Hypothalamus (tissue), 51 donors: ENCODE measurements at places on chromosomes 2 and 18.

- no peak for DNase-seq
Measured at GRCh38 chr18:79606621-79607331, 72.8 kb upstream of the CTDP1 start.

GRCh38 chr2:113886479-113887008 is 3.3 kb upstream of the ACTR3 start:
- DNase-seq, result no peak

DNA sequence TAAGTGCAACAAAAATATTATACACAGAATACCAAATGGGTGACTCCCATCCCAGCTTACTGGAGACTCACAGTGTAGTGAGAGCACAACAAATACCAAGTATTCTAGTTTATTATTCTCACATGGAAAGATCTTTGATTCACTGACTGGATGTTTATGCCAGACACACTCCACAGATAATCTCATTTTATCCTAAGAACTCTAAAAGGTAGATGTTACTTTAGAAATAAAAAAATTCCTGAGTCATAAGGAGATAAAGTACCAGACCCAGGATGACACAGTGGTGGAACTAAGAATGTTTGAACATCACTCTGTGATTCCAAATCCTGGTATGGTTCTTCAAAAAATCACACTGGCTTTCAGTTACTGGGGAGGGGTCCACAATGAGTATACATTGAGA is 136.2 kb downstream of the CDH2 start:
- no peak for DNase-seq

GRCh38 chr2:128545085-128545484 is 226.4 kb upstream of the HS6ST1 start:
- DNase-seq, result no peak

- DNase-seq, result no peak
Measured at GRCh38 chr18:54580202-54580729, 10.8 kb upstream of the DYNAP start.

- DNase-seq, result no peak
Measured at GRCh38 chr2:126889071-126889470, 9.6 kb upstream of the TEX51 start.

GRCh38 chr2:99380376-99381010 is 43.3 kb downstream of the EIF5B start:
- no peak for DNase-seq

DNA sequence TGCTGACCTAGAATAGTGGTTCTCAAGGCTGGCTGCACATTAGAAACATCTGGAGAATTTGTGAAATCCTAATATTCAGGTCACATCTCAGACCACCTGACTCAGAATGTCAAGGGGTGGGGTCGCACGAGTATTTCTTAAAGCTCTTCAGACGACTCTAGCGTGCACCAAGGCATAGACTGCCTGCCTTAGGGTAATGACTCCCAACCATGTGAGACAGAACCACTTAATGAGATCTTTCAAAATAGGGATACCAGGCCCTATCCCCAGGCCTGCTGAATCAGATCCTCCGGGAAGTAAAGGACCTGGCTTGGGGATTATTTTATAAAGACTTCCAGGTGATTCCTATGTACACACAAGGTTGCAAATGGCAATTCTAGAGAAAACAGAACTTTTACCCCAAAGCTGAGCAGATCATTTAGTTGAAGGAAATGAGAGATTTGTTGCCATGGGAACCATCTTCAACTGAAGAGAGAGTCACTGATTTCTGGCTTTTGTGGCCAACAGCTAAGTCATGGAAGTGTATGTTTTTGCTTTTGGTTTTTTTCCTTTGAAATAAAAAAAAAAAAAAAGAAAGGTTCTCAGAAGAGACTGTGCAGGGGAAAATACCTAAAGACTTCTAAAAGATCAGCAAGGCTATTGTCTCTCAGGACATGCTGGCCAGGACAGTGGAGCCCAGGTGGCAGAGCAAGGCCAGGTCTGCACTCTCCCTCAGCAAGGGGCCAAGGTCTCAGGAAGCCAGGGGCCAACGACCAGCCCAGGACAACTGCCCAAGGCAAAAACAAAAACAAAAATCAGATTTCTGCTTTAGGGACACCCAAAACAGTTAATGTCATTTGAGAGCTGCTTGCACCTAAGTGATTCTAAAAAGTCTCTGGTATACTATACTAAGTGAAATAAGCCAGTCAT is 15.3 kb upstream of the LOXHD1 start:
- DNase-seq, result no peak

DNA sequence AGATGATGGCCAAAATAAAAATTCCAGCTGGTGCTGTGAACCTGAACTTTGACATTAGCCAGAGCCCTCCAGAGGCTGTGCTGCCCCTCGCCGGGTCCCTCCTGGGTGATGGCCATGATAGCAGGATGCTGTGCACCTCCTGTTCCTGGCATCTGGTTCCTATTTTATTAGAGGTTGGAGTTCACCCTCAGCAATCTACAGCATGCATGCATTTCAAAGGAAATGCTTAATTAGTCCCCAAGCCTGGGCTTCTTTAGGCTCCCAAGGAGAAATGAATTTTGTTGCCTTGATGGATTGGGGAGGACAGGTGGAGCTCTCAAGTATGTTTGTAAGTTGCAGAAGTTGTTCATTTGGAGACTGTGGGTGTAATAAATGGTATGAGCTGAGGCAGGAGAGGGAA is 166.9 kb downstream of the GLI2 start:
- no peak for DNase-seq

DNA sequence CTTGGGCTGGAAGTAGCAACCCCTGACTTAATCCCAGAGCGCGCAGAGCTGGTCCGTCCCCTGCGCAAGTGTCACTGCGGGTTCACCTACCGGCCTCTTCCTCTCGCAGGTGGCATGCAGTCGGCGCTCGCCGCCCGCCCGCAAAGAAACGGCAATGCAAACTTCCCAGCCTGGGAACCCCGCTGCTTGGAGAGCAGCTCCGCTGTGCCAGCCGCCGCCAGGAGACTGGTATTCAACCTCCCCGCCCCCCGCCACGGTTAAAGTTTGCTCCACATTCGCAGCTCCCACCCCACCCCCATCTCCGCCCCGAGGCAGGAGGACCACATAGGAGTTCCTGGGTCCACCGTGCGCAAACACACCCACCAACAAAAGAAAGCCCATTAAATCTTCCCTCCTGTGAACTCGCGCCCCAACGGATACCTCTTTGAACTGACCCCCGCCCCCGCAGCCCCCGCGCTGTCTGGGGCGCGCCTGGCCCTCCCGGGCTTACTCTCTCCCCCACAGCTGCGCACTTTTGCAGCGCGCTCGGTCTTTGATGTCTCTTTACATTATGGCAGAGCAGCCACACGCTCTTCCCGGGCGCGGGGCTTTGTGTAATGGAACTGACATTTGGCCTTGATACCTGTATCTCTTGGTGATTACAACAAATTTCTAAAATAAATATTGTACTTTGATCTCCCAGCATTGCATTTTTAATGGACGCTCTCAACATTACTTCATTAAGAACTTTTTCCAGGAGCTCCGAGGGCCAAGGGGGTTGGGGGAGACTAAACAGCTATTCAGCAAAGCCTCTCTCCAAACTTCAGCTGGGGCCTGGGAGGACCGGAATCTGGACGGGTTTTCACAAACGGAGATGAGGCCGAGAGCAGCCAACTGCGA is 3.1 kb upstream of the SP5 start:
- no peak for DNase-seq

DNA sequence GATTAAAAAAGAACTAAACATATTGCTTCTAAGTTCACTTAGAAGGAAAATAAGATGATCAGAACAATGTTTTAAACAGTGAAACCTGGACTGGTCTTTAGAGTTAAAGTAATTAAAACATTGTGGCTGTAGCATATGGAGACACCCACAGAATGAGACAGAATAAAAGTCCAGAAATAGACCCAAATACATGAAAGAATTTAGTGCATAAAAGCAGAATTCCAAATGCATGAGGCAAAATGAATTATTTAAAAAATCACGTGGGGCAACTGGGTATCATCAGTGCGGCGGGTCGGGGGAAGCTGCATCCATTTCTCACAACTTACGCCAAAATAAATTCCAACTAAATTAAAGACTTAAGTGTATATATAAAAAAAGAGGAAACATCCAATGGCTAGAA is 12.1 kb downstream of the RNF149 start:
- DNase-seq, result no peak

GRCh38 chr18:3703732-3704176 is 253.8 kb downstream of the TGIF1 start:
- no peak for DNase-seq

DNA sequence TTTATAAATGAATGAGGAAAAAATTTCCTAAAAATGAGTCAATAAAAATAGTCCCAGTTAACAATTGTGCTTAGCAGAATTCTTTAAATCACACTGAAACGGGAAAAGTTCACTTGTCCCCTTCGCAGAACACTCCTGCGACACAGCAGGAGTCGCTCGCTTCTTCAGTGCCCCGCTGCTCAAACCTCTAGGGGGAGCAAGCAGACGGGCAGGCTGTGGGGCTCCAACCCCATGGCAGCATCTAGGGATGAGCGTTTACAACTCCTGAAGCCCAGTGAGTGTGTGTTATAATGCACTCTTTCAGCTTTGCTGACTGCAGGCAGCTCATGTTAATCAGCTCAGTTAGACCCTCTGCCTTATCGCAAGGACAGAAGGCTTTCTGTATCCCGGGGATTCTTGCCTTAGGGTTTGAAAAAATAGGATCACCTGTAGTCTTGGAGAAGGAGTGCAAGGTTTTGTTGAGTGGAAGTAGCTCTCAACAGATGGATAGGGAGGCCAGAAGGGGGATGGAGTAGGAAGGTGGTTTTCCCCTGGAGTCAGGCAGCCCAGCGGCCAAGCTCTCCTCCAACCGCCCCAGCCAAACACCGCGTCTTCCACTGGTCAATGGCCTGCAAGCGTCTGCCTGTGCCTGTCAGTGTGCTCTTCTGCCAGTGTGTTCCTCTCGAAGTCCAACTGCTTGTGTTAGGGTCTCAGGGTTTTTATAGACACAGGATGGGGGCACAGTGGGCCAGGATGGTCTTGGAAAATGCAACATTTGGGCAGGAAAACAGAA is 1977.7 kb upstream of the LRRTM1 start:
- no peak for DNase-seq

DNA sequence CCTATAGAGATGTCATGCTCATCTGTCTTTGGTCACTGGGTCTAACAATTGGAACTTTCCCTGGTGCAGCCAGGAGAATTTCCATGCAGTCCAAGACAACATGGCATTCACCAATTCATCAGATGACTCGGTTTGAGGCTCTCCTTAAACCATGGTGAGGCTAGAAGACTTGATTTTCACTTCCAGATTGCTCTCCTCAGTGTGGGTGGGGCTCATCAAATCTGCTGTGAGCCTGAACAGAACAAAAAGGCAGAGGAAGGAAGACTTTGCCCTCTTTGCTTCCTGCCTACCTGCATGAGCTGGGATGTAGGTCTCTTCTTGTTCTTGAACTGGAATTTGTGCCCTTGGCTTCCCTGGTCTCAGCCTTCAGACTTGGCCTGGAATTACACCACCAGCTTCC is 203.4 kb upstream of the TRIB2 start:
- DNase-seq, result no peak

DNA sequence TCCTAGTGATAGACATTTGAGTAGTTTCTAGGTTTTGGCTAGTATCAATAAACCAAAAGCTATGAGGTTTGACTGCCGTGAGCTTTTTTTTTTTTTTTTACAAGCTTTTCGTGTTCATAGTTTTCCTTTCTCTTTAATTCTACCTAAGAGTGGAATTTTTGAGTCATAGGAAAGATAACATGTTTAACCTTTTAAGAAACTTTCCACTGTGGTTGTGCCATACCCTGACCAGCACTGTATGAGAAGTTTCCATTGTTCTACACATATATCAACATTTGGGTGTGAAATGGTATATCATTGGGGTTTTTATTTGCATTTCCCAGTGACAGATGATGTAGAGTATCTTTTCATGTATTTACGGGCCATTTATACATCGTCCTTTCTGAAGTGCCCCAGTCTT is 31.7 kb downstream of the UBE2F start:
- DNase-seq, result no peak

DNA sequence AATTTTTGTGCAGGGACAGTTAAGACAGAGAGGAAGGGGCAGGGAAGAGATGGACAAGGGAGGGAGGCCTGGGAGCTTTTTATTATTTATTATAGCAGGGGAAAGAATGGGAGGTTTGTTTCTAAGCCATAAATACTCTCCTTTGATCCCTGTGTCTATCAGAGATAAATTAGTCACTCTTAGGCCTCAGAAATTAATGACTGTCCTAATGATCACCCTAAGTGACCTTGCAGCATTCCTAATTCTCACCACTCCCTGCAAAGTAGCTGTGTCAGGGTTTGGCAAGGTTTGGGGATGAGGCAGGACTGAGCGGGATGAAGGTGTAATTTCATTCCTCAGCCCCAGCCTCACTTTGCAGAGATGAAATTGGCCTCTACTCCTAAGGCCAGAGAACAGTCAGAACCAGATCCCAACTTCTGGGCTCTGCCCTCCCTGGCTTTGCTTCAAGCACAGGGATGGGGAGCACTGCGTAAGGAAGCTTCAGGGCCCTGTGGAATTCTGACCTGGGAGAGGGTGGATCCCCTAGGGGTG is 95.0 kb downstream of the TMEM17 start:
- DNase-seq, result no peak

DNA sequence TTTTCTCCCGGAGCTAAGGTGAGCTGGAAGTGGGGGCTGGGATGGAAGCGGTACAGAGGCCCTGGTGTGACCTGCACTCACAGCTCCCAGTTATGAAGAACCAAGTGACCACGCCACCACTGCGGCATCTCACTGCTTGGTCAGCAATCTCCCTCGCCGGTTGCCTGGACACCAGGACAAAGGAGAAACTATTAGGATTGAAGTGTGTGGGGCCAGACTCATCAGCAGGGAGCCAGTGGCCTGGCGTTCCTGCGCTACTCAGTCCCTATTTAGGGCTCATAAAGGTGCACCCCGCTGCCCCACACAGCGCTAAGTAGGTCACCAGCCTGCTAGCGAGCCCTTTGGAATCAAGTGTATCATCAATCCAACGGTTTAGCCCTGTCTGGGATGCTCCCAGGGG is 82.9 kb downstream of the ZCCHC2 start:
- DNase-seq, result no peak

- DNase-seq, result no peak
Measured at GRCh38 chr2:233242231-233242927, 9.1 kb upstream of the ATG16L1 start.

DNA sequence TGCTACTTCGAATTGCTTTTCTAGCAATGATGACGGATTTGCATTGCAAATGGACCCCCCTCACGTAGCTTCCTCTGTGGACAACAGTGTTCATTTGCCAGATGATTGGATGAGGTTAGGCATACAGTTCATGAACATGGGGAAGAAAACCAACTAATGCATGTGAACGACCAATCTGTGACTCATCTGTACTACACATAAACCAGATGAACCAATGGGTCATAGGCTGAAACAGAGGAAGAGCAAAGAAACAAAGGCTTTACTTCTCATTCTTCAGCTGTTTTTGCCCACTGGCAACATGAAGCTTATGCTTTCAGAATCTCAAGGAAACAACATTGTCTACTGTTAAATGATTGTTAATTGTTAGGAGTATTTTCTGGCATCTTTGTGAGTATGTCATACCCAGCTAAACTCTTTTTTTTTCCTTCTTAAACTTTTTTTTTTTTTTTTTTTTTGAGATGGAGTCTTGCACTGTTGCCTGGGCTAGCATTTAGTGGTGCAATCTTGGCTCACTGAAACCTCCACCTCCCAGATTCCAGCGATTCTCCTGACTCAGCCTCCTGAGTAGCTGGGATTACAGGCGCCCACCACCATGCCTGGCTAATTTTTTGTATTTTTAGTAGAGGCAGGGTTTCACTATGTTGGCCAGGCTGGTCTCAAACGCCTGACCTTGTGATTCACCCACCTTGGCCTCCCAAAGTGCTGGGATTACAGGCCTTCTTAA is 35.5 kb downstream of the EFEMP1 start:
- no peak for DNase-seq

- DNase-seq, result no peak
Measured at GRCh38 chr2:74201596-74201995, 3.2 kb downstream of the MTHFD2 start.
